ENCODE measurements at places on chromosomes 16 and 17.

DNA sequence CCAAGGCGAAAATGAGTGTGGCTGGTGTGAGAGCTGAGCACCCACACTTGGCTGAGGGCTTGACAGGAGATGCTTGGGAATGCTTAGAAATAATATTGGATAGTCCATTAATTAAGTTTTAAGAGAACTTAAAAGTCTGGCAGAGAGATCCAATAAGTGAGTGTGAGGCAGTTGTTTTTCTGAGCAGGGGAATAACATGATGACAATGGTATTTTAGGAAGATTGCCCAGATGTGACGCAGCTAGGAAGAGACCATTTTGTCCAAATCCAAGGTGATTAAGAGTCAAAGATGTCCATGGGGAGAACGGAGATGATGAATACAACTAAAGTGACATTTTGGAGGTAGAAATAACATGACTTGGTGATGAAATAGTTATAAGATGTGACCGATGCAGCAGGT lies 102.8 kb upstream of the AXIN2 start:
- DNase-seq, result no peak

DNA sequence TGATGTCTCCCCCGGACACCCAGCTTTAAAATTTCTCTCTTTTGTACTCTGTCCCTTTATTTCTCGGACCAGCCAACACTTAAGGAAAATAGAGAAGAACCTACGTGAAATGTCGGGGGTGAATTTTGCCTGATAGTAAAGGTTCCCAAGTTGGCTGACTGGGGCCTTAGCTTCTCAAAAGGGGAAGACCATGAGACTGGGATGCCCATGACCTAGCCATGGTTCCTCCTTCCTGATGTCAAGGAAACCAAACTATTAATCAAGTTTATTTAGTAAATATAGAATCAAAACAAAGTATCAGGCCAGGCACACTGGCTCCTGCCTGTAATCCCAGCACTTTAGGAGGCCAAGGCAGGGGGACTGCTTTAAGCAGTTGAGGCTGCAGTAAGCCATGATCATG lies 2.4 kb upstream of the EIF1 start:
- DNase-seq, result no peak

DNA sequence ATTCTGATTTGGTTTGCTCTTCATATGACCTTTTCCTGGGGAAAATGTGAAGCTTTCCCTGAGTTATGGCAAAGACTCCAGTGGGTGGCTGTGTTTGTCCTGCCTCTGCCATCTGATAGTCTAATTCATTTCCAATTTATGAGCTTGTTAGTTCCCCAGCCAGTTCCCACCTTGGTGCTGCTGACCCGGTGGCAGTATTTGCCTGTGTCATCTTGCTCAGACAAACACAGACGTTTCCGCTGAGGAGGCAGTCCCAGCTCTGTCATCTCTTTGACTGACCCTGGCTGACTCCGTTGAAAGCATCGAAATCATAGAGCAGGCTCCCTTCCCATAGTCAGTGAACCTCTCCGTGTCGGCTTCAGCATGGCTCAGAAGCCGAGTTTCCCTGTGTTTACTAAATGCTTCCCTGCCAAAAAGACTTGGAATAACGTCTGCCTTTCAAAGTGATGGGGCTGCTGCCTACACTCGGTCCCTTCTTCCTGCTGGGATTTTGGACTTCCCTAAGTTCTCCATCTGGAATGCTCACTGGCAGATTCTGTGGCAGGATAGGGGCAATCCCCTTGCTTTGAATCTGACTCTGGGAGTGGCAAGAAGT lies 538.3 kb downstream of the NPIPA7 start:
- no peak for DNase-seq

DNA sequence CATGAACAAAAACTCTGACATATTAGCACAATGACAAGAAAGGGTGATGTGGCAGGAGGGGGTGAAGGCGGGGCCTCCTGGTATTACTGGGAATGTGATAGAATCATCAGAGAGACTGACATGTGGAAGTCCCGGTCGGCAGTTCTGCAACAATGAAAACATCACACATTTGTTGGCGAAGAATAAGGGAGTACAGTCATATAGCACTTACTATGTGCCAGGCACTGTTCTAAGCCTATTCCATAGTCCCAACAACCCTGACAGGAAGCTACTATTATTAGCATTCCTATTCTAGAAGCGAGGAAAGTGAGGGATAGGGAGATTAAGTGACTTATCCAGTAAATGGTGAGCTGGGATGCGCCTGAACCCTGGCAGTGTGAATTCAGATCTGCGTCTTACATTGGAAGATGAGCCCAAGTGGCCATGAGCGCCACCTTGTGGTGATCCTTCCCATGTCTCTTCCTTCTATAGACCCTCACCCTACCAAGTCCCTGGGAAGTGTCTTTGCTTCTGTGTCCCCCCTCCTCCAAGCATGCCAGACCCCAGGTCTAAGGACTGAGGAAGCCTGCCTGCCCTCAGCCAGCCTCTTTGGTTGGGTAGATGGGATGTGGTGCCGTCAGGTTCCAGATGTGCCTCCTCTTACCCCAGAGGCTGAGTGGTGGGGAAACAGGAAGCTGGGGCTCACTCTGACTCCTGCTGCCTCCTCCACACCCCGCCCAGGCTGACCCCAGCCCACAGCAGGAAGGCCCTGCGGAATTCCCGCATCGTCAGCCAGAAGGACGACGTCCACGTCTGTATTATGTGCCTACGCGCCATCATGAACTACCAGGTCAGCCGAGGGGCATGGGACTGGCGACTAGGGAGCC lies 14.0 kb downstream of the FMNL1 start:
- DNase-seq, result peak; percentile 83

DNA sequence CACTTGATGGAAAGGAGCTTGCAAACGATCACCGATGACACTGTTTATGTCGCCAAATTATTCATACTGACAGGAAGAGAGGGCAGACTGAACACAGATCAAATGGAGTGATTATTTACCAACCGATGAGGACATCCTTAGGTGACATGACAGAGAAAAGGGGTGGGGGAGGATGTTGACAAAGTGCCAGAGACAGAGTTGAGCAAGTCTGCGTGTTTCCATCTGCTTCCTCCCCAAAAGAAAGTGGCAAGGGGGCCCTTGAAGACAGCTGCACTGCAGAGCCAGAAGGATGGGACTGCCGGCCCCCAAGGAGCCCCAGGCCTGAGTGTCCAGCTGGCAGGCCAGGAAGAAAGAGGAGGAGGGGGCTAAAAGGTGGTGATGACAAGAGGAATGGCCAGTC lies 191.0 kb upstream of the RPL38 start:
- peak; percentile 61 for DNase-seq

DNA sequence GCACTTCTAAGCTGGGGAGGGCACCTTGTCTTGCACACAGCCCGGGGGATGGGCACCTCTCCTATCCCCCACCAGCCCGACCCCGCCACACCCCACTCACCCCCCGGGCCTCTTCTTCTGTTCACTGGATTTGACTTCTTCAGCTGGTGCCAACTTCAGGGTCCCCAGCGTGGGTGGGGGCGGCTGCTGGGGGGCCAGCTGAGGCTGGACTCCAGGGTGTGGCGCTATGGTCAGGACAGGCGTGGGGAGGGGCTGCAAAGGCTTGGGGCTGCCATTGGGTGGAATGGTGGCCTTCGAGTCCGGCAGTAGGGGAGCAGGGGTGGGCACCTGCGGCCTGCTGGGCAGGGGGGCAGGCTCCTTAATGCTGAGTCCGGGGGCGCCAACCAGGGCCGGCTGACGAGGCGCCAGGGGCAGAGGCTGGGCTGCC lies 6.1 kb downstream of the MNT start:
- DNase-seq, result no peak

- no peak for DNase-seq
Observed at GRCh38 chr16:20880867-20881502, 19.2 kb downstream of the DCUN1D3 start.

DNA sequence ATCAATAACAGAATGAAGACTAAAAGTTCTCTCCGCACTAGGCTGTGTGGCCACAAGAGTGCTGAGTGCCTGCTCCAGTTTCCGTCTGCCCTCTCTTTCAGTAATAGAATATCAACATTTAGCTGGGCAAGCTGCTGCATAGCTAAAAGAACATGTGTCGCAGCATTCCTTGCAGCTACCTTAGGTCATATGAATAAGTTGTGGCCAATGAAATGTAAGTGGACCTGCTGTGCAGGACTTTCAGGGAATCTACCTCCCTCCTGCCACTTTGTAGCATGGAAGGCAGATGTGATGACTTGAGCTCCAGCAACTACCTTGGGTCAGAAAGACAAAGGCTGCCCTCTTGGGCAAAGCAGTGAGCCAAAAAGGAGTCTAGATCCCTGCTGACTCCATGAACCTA lies 25.4 kb downstream of the SLC39A11 start:
- DNase-seq, result no peak

GRCh38 chr17:80365001-80365965 lies 49.7 kb upstream of the ENDOV start:
- no peak for DNase-seq

DNA sequence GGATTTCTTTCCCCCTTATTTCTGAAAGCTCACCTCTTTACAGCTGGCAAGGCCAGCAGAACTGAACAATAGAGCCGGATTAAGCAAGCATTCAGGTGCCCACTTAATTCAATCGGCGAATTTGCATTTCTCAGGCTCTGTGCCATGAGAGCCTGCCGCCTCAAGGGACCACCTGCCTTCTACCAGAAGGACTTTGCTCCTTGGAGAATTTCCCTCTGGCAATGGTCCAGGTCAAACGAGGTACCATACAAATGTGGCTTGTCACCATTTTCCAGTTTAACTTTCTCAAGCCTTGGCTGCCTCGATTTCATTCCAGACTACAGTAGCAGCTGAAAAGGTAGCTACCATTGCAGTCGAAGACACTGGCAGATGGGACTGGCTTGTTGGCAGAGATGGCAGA lies 534.0 kb downstream of the MAF start:
- DNase-seq, result no peak

DNA sequence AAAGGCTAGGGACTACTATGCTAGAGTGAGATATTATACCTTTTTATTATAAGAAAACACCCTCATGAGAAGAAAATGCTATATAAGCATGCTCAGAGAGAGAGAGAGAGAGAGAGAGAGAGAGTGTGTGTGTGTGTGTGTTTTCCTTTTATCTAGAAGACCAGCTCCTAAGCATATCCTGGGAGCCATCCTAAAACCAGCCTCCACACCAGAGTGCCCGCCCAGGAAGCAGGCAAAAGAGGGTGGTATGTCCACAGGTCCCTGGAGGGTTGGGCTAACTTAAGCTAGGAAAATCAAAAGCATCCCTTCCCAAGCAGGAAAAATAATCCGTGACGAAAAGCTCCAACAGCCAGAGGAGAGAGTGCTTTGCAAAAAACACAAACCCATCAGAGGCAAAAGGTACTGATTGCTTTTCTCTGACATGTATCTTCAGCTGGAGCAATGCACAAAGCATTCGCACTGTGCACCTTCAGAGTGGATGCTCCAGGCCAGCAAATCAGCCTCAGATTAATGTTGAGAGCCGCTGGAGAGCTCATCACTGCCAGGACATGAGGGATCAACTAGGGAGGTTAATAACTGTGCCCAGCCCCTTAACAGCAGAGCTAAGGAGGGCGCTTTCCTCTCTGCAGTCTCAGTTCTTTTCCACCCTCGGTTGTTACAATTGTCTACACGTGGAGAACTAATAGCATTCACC lies 125.1 kb downstream of the SLC39A11 start:
- DNase-seq, result no peak

GRCh38 chr17:53749178-53749577 lies 73.5 kb upstream of the KIF2B start:
- peak; percentile 1 for DNase-seq

DNA sequence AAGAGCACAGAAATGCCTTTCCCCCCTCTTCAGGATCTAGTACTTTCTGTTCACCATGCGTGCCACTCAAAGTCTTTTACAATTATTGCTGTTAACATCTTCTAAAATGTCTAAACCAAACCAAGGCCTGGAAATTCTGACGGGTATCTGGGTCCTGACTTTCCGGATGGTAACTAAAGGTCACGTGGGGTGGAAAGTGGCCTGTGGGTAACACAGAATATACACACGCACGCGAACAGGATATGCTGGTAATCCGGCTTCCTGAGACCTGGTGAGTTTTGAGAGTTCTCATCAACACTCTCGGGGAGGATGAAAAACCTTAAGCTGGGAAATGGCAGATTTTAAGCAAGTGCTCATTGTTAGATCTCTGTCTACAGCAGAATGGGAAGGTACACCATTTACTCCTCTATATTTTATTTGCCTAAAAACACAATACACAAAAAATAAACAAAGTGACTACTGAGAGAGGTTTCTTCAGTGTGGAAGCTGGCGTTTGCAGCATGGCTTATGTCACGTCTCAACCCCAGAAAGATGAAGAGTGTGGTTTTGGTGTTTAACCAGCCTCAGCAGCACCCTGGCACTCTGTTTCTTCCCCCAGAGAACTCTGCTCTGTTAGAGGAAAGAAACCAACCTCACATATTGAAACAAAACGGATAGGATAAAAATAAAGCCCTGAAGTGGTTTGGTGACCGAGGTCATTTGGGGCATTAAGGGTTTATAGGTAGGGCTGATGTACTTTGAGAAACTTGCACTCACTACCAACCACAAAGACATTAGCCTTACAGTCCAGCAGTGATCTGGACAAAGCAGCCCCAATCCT lies 37.3 kb downstream of the SMG6 start:
- no peak for DNase-seq

DNA sequence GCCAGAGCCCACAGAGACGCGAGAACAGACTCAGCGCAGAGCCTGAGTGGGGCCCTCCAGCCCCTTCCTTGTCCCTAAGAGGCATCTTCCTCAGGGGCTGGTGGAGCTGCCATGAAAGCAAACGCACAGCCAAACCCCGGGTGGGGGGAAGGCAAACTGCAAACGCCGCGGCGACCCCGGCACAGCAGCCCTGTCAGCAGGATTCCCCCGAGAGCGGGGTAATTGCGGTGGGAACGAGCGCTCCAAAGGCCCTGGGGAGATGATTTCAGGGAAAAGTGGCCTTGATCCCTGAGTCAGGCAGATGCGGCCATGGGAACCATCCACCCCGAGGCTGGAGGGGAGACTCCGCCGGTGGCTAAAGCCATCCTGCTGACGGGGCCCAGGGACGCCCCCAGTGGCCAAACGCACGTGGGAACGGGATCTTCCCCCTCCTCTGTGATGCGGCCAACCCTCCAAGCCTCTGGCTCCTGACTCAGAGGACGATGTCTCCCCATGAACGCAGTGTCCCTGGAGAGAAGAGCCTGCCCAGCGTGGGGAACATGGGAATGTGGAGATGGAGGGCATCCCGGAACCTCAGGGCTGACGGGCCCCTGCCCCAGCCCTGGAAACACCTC lies 25.1 kb downstream of the SLC7A5 start:
- DNase-seq, result no peak

GRCh38 chr16:67662653-67663010 lies 1.9 kb downstream of the PARD6A start:
- no peak for DNase-seq

DNA sequence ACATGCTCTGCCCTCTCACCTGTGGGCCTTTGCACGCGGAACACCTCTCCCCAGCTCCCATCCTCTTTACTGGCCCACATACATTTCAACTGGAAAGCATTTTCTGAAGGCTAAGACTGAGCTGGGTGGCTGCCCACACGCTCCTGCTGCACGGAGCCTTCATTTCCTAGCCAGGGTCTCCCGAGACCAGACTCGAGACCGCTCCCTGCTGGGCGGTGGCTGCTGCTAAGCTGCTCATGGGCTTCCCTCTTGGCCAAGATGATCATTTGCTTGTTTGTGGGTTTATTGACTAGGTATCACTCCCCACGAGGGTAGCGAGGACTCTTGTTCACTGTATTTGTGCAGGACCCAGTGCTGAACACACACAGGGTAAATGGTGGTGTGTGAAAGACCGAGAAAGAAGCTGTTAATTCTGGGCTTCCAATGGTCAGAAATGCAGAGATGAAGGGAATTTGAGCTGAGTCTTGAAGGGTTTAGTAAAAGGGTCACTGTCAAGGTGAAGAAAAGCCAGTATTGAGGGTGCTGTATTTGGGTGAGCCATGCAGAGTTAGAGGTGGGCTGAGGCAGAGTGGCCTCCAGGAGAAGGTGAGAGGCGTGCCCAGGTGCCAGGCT lies 907 bp downstream of the TRAPPC2L start:
- peak; percentile 93 for DNase-seq

- DNase-seq, result no peak
Observed at GRCh38 chr17:78995761-78996451, 13.7 kb downstream of the CANT1 start.
